ENCODE measurements at places on chromosomes 12 and 14.

- no peak for DNase-seq
Measured at GRCh38 chr12:13444076-13444475, 247.6 kb downstream of the EMP1 start.

DNA sequence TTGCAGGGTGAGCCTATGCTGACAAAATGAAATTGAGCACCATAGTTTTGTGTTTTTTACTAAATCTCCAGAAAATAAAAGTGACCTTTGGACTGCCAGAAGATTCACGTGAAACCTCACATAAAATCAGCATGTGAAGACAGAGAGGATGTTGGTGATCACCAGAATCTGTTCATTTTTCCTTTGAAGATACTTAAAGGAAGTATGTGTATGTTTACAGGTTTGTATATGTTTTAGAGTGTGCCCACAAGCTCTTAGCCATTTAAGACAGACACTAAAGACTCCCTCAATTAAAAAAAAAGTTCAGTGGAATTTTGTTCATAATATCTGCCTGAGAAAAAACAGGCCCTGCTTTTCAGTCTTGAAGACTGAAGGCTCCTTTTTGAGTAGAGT, 25.9 kb downstream of the DDX47 start:
- no peak for DNase-seq

- no peak for DNase-seq
Measured at GRCh38 chr12:76206039-76206676, 121.7 kb upstream of the NAP1L1 start.

GRCh38 chr14:21090194-21090939, 8.1 kb downstream of the ZNF219 start:
- DNase-seq: no peak

- DNase-seq: no peak
Measured at GRCh38 chr12:1837541-1838204, 17.3 kb downstream of the LRTM2 start.

DNA sequence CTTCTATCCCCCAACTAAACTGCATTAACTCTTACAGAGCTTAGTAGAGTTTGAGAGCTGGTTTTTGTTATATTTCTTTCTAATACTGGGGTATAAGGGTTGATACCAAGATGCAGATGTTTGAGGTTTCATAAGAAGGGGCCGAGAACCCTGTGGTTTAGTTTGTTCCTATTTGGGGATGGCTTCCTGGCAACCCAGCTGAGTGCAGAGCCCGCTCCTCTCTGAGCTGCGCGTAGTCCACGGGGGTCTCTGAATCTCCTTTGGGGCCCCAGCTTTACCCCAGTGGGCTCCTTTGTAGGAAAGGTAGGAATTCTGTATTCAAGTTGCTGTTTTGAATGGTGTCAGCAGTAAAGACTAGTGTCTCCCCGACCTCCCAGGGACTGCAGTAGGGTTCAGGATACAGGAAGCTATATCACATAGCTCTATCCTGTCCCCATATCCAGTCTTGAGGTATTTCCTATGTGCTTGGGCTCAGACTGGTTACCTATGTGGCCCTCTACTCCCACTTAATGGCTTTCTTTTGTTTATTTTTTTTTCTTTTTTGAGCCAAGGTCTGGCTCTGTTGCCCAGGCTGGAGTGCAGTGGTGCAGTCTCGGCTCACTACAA, 25.4 kb downstream of the PLXNC1 start:
- no peak for DNase-seq

DNA sequence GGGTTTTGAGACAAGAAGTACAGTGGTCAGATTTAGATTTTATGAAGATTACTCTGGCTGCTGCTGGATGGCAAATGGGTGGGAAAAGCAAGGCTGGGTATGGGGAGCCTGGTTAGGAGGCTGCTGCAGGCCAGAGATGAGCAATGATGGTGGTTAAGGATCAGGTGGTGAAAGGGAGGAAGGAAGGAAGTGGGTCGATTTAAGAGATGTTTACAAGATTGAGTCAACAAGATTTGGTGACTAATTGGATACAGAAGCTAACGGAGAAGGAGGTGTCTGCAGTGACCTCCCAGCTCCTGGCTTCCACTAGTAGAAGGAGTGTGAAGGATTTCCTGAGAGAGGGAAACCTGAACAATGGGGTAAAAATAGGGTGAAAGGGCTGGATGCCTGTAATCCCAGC, 18.7 kb downstream of the NOS1 start:
- peak; percentile 22 for DNase-seq

GRCh38 chr12:46373301-46374296, 1.0 kb upstream of the SLC38A2 start:
- peak; percentile 61 for DNase-seq

DNA sequence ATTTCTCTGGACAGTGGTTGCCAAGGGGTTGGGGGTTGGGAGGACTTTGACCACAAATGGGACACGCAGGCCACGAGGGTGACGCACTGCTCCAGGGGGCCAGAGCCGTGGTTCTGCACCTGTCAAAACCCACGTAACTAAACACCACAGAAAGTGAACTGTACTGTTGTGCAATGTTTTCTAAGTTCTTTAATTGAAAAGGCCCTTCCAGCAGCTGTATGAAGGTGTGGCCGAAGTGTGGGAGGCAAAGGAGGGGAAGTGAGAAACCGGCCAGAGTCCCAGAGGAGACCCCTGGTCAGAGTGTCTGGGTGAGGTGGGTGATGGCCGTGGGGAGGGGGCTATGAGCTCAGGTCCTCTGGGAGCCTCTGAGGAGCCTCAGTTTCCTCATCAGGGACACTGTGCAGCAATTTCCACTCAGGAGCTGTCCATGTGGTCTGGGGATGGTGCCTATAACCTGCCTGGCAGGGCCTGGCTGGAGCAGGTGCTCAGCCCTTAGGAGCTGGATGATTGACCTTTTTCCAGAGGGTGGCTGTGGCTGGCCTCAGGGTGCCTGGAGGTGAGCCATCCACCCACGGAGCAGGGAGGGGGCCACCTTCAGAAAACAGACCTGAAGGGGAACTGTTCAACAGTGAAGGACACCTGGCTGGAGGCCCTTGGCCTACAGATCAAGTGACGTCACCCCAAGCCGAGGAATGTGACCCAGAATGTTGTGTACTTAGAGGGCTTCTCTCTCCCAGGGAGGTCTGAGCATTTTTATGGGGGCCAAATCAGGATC, 9.8 kb upstream of the BDKRB2 start:
- no peak for DNase-seq

- DNase-seq: no peak
Measured at GRCh38 chr14:97443412-97443811, 646.2 kb downstream of the VRK1 start.

GRCh38 chr12:33828326-33828725, 194.0 kb upstream of the ALG10 start:
- DNase-seq: no peak

DNA sequence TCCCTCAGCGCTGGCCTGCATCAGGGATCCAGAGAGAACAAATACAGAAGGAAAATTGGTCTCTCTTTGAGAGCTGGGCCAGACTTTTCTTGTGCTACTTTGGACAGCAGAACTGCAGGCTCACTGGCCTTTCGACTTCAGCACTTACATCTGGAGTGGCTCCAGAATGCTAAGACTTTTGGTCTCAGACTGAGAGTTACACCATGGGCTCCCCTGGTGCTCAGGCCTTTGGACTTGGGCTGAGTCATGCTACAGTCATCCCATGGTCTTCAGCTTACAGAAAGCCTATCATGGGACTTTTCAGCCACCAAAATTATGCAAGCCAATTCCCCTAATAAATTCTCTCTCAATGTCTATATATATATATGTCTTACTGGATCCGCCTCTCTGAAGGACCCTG, 9.0 kb upstream of the CD163 start:
- DNase-seq: peak; percentile 97

GRCh38 chr12:116502989-116503496, 56.1 kb upstream of the MAP1LC3B2 start:
- no peak for DNase-seq

GRCh38 chr14:59055439-59056045, 132.9 kb upstream of the DAAM1 start:
- peak; percentile 62 for DNase-seq

DNA sequence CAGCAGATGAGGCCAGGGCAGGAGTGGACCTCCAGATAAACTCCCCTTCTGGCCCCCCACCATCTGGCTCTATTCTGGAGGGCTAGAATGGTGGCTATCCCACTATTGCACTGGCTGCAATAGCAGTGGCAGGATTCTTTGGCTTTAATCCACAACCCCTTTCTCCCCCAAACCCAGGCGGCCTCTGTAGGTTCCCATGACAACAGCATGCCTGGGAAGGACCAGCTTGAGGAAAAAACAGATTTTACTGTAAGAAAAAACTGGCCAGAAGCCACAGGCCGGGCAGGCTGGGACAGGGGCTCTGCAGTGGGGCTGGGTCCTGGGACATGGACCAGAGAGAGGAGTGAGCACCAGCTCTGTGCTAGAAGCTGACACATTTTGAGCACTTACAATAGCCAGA, 13.6 kb upstream of the ACVR1B start:
- no peak for DNase-seq

- peak; percentile 57 for DNase-seq
Measured at GRCh38 chr14:72513965-72514659, 379.8 kb downstream of the DPF3 start.

- no peak for DNase-seq
Measured at GRCh38 chr12:8493084-8493483, 20.2 kb upstream of the CLEC4D start.

GRCh38 chr12:96070670-96071279, 35.4 kb upstream of the LTA4H start:
- DNase-seq: peak; percentile 28

DNA sequence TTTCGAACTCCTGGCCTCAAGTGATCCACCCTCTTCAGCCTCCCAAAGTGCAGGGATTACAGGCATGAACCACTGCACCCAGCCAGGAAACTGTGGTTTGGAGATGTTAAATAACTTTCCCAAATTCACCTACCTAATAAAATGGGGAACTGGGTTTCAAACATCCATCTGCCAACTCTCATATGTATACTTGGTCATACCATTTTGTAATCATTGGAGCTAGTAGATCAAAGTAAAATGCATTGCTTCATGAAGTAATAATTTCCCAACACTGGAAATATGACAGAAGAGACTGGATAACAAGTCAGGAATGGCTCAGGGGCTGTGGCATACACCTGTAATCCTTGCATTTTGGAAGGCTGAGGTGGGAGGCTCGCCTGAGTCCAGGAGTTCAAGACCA, 5.3 kb upstream of the HECTD1 start:
- DNase-seq: no peak

GRCh38 chr14:22794551-22794951, 20.7 kb downstream of the SLC7A7 start:
- no peak for DNase-seq

- peak; percentile 34 for DNase-seq
Measured at GRCh38 chr14:50524731-50525515, 7.4 kb downstream of the MAP4K5 start.

GRCh38 chr12:102833687-102834441, 83.2 kb downstream of the PAH start:
- DNase-seq: no peak

- no peak for DNase-seq
Measured at GRCh38 chr14:21997300-21997699, 323.7 kb upstream of the OR4E1 start.

GRCh38 chr12:6934110-6934509, 6.4 kb downstream of the ATN1 start:
- no peak for DNase-seq

GRCh38 chr12:44570036-44570583, 306.0 kb downstream of the NELL2 start:
- DNase-seq: no peak

DNA sequence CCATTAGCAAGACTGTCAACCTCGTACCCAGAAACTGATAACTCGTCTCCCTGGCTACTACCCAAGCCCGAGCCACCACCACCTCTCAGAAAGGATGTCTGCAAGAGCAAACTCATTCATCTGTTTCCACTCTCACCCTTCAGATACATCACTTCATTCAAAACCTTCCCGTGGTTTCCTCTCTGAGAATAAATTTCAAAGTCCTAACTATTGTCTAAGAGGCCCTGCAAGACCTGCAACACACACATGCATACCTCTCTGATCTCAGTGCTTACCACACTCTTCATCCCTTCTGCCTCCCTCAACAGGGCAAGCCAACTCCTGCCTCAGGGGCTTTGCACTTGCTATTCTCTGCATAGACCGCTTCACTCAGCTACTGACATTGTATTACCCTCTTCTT, 40.6 kb downstream of the PPP1R13B start:
- no peak for DNase-seq

- peak; percentile 15 for DNase-seq
Measured at GRCh38 chr12:51244269-51244668, 5.6 kb downstream of the DAZAP2 start.

DNA sequence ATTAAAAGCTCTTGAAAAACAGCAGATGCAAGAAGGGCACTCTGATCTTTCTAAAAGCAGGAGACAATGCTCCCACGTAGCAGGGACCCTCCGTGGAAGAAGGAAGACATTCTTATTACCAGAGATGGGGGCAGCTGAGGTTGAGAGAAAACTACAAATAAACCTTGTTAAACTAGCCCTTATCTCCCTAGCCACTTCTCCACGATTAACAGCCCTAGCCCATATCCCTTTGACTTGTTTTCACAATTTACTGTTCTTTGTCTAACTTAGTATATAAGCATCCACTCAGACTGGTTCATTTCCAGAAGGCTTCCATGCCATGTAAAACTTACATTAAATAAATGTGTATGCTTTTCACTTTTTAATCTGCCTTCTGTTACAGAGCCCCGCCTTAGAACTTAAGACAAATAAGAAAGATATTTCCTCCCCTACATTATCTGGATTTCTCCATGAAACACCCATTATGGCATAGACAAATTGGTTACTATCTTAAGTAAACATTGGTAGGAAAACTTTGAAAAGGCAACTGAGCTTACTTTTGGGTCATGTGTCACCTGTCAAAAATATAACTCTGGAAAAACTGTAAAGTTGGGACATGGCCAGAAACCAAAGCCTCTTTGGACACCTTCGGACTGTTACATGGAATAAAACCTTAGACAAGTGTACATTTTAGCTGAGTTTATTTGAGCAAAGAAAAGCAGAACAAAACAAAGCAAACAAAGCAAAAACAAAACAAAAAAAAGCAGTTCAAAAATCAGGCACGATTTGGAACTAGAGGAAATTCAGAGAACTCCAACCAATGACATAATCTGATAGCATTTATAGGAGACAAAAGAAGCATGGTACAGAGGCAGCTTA, 4.9 kb upstream of the RNASE1 start:
- no peak for DNase-seq

- no peak for DNase-seq
Measured at GRCh38 chr14:23185063-23185462, 1.6 kb upstream of the SLC7A8 start.

DNA sequence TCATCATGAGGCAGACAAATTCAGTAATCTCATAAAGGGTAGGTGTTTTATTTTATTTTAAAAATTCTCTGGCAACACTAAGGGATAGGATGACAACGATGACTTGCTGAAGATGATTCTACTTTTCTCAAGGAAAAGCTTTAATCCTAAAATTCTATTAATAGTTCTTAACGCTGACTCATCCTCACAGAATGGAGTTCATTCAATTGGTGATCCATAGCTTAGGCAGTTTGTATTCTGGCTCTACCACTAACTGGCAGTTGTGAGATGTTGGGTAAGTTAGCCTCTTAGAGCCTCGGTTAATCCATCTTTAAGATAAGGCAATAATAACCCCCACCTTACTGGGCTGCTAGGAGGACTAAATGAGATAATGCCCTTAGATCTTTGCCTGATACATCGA, 116.3 kb downstream of the RTN1 start:
- peak; percentile 11 for DNase-seq

- no peak for DNase-seq
Measured at GRCh38 chr12:70796989-70797388, 123.5 kb downstream of the PTPRR start.

All from fibroblast of skin of abdomen (primary cell).